Stimulated activated CD8-positive, alpha-beta memory T cell treated with anti-CD3 and anti-CD28 coated beads, Interleukin-15, amount 100 ng/mL, for 24 hours (primary cell): ENCODE measurements at places on chromosomes 2 and 18.

GRCh38 chr2:46073540-46074046 lies 223.6 kb upstream of the EPAS1 start:
- DNase-seq, result no peak

- DNase-seq, result no peak
Measured at GRCh38 chr2:88857951-88858411, 166.5 kb downstream of the RPIA start.

DNA sequence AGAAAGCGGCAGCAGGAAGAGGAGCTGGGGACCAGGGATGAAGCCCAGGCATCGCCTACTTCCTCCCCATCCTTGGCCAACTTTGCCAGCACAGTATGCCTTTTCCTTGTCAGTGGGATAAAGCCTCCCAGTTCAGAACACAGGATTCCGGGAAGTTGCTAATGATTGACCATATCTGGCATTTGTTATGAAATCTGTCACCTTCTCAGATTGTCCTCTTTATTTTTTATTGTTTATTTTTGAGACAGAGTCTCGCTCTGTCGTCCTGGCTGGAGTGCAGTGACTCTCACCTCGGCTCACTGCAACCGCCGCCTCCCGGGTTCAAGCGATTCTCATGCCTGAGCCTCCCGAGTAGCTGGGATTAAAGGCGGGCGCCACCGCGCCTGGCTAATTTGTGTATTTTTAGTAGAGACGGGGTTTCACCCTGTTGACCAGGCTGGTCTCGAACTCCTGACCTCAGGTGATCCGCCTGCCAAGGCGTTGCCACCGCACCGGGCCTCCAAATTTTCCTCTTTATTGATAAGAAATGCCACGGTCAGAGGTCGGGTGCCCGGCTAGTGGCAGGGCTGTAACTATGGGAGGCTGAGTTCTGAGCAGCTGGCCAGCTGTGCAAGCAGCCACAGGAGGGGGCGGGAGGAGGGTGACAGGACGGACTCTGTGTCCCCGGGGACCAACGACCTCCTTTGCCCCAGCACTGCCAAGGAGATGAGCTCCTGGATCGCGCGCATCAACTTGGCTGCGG lies 24.4 kb downstream of the PSD4 start:
- no peak for DNase-seq

DNA sequence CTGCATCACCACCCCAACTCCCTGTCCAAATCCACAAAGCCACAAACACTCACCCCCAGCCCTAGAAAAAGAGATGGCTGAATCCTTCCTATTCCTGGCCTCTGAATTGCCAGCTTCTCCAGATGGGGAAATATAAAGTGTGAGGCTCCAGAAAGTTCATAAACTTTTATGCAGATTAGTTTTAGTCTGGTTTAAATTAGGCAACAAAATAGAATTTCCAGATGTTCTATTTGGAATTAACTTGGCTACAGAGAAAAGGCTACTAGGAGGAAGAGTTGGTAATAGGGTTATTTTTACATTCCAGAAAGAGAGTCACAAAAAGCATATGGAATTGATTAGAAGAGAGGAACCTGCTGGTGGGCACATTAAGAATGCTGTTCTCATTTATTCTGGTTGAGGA lies 56.0 kb downstream of the EN1 start:
- no peak for DNase-seq

DNA sequence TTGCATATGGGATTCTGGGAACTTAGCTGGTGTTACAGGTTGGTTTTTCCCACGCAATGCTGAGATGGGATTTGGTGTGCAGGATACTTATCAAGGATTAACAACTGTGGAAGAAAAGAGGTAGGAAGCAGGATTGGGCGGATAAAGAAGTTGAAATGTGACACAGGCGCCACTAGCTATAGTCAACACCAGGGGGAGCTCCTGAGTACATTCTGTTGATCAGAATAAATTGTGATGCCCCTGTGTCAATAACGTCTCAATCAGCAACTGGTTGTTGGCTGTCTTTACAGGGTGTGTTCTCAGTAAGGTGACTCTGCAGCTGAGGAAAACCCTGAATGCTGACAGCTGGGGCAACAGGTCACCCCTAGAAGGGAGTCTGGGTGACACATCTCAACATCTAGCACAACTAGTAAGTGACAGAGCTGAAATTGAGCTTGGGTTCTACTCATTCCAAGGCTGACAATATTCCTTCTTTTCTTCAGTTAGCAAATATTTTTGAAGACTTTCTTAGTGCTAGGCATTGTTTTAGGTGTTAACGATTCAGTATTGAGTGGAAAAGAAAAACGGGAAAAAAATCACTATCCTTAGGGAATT lies 143.0 kb downstream of the ARL6IP6 start:
- no peak for DNase-seq

DNA sequence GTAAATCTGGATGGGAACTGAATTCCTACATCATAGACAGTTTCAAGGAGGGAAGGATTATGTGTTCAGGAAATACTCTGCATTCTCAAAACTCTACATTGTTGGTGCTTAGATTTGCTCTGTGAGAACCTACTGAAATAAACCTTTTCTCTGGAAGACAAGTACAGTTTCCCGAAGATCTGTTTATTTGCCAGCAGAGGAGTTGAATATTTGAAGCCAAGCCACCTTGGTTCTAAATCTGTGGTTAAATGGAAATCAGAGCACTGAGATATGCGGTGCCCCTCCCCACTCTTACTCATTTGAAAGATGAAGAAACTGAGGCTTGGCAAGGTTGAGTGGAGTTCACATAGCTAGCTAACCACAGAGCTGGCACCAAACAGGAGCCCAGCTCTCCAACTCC lies 146.3 kb upstream of the CTAGE1 start:
- no peak for DNase-seq

DNA sequence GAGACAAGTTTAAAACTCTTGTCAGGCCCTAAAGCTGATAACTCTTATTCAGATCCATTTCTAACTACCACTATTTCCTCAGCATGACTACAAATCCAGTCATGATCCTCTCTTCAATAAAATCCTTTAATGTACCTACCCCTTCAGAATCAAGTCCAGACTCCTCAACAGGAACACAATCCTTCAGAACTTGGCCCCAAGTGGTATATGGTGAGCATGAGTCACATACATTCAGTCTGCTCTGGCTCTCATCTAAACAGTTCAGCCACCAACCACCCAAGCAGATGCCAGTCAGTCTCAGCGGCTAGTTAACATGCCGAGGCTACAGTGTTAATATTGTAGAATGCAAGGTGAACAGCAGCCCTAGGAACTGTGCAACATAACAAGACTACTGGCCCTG lies 9.7 kb downstream of the LMAN2L start:
- DNase-seq, result no peak

- DNase-seq, result no peak
Measured at GRCh38 chr2:175037941-175038340, 32.8 kb upstream of the CHN1 start.

- no peak for DNase-seq
Measured at GRCh38 chr2:236040600-236041328, 127.4 kb downstream of the GBX2 start.

DNA sequence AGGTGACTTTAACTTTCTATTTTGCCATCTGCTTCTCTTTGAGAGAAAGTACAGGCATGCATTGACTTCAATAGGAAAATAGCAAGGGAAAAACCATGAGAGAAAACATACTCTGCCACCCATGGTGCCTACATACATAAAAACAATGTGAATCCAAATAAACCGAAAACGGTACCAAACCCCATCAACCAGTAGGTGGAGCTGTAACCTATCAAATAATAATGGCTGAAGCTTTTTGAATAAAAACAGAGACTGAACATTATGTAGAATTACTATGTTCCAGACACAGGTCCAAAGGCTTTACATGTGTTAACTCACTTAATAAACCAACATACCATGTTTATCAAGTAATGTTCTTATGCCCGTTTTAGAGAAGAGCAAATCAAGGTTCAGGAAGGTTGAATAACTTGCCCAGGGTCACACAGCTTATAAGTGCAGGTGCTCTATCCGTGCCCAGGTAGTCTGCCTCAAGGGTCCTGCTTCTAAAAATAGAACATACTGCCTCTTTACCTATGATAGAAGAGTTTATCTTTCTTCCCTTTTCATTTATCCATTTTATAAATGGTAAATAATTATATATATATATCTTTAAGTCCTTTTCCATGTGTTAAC lies 293.9 kb upstream of the SYT4 start:
- DNase-seq, result no peak

DNA sequence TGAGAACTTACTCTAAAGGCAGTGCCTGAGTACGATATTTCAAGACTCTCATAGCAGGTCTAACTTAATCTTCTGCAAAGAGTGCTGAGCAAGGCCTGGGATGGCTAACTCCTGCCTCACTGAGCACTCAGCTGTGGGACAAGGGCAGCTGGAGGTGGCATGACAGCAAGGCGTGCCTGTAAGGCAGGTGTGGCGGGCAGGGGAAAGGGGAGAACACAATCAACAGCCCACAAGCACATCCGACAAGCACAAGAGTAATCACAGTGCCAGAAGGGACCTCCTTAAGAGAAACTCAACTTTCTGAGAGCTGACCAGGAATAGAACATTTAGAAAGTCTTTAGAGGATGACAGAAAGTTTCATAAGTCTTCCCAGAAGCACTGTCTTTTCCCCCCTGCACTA lies 42.0 kb downstream of the GPR45 start:
- no peak for DNase-seq

DNA sequence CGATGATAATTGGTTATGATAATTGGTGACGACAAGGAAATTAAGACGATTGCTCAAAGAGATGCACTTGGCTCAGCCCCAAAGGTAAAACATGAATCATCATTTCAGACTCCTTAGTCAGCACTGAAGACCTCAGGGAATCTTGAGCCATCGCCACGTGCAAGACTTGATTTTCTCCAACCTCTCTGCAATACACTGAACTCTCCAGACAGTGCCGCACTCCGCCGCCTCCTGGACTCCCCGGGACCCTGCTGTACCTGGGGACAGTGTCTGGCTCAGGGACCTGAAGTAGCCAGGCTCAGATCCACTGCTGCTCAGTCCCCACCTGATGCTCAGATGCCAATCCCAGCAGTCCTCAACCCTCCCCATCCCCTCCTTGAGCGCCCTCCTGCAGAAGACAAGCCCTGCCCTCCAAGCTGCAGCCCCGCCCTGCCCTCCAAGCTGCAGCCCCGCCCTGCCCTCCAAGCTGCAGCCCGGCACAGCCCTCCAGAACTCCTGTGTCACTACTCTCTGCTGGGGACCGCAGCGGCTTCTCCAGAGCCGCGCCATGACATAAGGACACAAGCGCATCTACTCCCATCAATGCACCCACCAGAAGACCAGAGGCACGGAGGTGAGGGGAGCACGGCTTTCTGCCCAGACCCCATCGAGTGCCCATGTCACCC lies 1.1 kb downstream of the TMEM18 start:
- DNase-seq, result no peak

GRCh38 chr2:226600802-226601201 lies 198.8 kb downstream of the IRS1 start:
- no peak for DNase-seq

- no peak for DNase-seq
Measured at GRCh38 chr2:211468217-211468616, 911.8 kb downstream of the CPS1 start.

- no peak for DNase-seq
Measured at GRCh38 chr2:96065381-96065930, 30.7 kb upstream of the GPAT2 start.

- DNase-seq, result no peak
Measured at GRCh38 chr2:14344355-14344754, 288.2 kb upstream of the LRATD1 start.

GRCh38 chr2:74856599-74856998 lies 22.7 kb downstream of the HK2 start:
- no peak for DNase-seq

DNA sequence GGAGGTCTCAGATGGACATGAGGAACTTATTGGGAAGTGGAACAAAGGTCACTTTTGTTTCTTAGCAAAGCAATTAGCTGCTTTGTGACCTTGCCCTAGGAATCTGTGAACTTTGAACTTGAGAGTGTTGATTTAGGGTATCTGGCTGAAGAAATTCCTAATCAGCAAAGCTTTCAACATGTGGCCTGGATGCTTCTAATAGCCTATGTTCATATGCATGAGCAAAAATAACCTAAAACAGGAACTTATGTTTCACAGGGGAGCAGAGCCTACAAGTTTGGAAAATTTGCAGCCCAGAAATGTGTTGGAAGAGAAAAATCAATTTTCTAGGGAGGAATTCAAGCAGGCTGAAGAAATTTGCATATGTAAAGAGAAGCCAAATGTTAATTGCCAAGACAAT lies 405.8 kb upstream of the SALL3 start:
- no peak for DNase-seq

- no peak for DNase-seq
Measured at GRCh38 chr18:48573632-48574283, 34.9 kb downstream of the CTIF start.

DNA sequence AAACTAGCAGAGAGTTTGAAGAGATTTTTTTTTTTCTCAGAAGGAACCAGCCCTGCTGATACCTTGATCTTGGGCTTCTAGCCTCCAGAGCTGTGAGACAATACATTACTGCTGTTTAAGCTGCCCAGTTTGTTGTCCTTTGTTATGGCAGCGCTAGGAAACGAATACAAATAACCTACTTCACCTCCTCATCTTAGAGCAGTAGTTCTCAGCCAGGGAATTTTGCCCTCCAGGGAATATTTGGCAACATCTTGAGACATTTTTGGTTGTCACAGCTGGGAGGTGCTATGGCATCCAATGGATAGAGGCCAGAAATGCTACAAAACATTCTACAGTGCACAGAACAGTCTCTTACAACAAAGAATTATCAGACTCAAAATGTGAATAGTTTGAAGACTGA lies 43.9 kb upstream of the BCL11A start:
- DNase-seq, result no peak

GRCh38 chr2:156580501-156580900 lies 144.3 kb downstream of the GPD2 start:
- DNase-seq, result no peak

GRCh38 chr2:62604336-62604735 lies 98.3 kb upstream of the TMEM17 start:
- DNase-seq, result no peak

DNA sequence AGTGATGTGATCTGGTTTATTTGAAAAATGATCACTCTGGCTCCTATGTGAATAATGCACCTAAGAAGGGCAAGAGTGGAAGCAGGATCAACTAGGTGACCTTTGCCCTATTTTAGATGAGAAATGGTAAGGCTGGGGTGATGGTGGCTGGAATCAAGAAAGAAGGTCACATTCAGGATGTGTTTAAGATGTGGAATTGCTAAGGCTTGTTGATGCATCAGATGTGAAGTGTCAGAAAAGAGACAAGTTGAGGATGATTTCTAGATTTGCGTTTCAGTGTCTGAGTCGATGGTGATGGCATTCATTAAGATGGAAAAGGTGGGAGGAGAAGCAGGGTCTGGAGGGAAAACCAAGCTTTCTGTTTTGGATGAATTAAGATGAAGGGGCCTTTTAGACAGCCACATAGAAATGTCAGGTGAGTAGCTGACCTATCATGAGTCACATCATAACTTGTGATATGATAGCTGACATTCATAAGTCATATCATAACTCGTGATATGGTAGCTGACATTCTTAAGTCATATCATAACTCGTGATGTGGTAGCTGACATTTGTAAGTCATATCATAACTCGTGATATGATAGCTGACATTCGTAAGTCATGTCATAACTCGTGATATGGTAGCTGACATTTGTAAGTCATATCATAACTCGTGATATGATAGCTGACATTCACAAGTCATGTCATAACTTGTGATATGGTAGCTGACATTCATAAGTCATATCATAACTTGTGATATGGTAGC lies 101.2 kb upstream of the SEC11C start:
- DNase-seq, result no peak

- no peak for DNase-seq
Measured at GRCh38 chr2:99597616-99598015, 107.8 kb upstream of the REV1 start.

GRCh38 chr2:232239951-232240681 lies 138.4 kb upstream of the ALPP start:
- DNase-seq, result no peak

GRCh38 chr2:112110966-112111365 lies 27.2 kb upstream of the FBLN7 start:
- DNase-seq, result no peak
